ENCODE measurements at places on chromosomes 13 and 19.

DNA sequence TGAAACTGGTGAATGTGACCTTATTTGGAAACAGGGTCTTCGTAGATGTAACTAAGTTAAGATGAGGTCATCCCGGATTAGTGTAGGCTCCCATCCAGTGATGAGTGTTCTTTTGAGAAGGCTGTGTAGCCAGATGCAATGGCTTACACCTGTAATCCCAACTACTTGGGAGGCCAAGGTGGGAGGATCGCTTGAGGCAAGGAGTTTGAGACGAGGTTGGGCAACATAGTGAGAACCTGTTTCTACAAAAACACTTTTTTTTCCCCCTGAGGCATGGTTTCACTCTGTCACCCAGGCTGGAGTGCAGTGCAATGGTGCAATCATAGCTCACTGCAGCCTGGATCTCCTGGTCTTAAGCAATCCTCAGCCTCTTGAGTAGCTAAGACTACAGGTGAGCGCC, 36.4 kb downstream of the FBN3 start:
- H3K4me1 ChIP-seq, result no peaks in the 10 kb centered on the region
- no peaks in the 10 kb centered on the region for H3K36me3 ChIP-seq
- no peak overlapping the region for H3K27ac ChIP-seq
- DNase-seq, result no peak
- H3K4me3 ChIP-seq, result no peak overlapping the region

DNA sequence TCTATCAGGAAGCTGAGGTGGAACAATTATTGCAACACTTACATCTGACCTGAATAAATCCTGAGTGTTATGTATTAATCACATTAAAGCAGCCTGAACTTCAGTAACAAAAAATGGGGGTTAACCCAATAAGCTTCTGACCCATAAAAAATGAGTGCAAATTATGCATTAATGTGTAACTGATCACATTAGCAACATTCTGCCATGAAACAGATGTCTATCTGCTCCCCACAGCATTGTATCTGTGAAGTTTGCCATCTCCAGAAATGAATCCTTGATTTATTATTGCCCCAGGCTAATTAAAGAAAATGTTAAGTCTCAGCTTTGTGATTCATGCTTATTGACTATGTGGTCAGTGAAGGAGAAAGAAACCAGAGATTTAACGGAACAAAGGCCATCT, 304.9 kb downstream of the PCDH20 start:
- H3K4me3 ChIP-seq, result no peak overlapping the region
- no peak overlapping the region for H3K27ac ChIP-seq
- H3K27me3 ChIP-seq, result no peaks in the 10 kb centered on the region
- DNase-seq, result no peak

- no peaks in the 10 kb centered on the region for H3K4me1 ChIP-seq
- no peaks in the 10 kb centered on the region for H3K36me3 ChIP-seq
- H3K27ac ChIP-seq, result no peak overlapping the region
- H3K4me3 ChIP-seq, result no peak overlapping the region
Measured at GRCh38 chr13:103815619-103816018, 749.4 kb upstream of the SLC10A2 start.

DNA sequence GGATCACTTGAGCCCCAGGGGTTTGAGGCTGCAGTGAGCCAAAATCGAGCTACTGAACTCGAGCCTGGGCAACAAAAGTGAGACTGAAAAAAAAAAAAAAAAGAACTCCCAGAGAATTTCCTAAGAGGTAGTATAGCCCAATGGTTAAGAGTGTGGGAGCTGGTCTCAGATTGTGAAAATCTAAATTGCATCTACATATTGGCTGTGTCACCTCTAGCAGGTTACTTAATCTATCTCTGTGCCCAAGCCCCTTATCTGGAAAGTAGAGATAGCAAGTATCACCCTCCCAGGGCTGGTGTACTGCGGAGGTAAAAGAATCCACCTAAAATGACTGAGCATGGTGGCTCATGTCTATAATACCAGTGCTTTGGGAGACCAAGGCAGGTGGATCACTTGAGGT, 3.7 kb upstream of the PLAUR start:
- peaks cover 18% of the 10 kb centered on the region for H3K4me1 ChIP-seq
- H3K36me3 ChIP-seq, result no peaks in the 10 kb centered on the region
- no peak overlapping the region for H3K27ac ChIP-seq
- H3K27me3 ChIP-seq, result peaks cover 8% of the 10 kb centered on the region
- no peak overlapping the region for H3K4me3 ChIP-seq
- no peak for DNase-seq

GRCh38 chr13:71727662-71728061, 139.3 kb downstream of the DACH1 start:
- H3K27ac ChIP-seq, result no peak overlapping the region
- no peaks in the 10 kb centered on the region for H3K27me3 ChIP-seq
- no peak for DNase-seq
- no peaks in the 10 kb centered on the region for H3K4me1 ChIP-seq

Measured in B cell (primary cell).